ENCODE measurements at places on chromosomes 11 and 22.

GRCh38 chr11:116211147-116211546, 561.6 kb downstream of the BUD13 start:
- DNase-seq: no peak

- DNase-seq: no peak
Observed at GRCh38 chr22:36160499-36160942, at the start of gene APOL3. APOL3 (minus strand) TSS chr22:36160755; CDS start chr22:36149055, 11,700 bp downstream.

GRCh38 chr11:88103337-88104206, 71.7 kb downstream of the RAB38 start:
- DNase-seq: peak; percentile 69

GRCh38 chr11:15347969-15348734, 233.4 kb downstream of the INSC start:
- DNase-seq: no peak

GRCh38 chr11:84261707-84262106, 975.5 kb upstream of the CCDC90B start:
- DNase-seq: peak; percentile 41

DNA sequence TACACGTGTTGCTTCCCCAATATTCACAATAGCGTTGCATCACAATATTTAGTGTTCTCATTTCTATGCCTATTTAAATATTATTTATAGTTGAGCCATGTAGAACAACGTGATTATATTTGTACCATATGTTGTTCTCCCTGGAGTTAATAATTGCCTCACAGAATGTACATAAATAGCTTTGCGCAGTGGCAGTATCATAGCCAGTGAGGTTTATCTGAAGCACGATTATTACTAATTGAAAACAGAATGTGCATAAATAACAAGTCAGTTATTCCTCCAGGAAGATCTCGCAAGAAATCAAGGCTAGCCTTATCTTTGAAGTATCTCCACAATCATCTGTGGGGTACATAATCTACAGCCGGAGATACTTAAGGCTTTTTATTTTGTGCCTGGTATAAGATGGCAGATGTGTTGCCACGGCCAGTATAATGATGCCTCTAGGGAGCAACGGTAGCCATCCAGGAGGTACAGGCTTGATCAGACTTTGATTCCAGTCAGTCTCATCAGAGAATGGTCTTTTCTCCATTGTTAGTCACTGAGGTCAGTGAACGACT, 197.5 kb downstream of the MSANTD4 start:
- DNase-seq: no peak

- DNase-seq: no peak
Observed at GRCh38 chr22:45688600-45689080, 17.0 kb downstream of the ATXN10 start.

DNA sequence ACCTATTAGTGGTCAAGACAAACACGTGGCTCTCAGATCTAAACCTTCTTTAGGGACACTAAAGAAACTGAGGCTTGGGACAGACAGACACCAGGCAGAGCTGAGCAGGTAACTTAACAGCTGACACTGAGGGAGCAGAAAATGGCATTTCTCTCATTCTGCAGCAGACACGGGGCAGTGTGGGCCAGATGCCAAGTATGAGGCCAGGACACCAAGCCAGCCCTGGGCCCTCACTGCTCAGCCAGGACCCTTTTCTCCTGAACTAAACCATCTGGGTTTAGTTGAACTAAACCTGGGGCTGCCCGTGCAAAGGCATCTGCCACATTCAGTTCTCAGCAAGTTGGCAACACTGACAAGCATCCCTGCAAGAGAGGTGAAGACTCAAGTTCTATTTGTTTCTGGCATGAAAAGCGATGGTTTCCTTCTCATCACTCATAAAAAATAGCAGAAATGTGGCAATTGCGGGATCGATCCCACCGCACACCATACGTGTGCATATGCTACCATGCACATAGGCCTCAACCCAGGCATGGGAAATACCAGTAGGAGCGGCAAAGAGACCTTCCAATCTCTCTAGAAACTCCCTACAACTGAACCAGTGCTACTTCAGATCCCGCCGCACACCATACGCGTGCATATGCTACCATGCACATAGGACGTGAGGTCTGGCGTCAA, 100.1 kb upstream of the BID start:
- DNase-seq: no peak

DNA sequence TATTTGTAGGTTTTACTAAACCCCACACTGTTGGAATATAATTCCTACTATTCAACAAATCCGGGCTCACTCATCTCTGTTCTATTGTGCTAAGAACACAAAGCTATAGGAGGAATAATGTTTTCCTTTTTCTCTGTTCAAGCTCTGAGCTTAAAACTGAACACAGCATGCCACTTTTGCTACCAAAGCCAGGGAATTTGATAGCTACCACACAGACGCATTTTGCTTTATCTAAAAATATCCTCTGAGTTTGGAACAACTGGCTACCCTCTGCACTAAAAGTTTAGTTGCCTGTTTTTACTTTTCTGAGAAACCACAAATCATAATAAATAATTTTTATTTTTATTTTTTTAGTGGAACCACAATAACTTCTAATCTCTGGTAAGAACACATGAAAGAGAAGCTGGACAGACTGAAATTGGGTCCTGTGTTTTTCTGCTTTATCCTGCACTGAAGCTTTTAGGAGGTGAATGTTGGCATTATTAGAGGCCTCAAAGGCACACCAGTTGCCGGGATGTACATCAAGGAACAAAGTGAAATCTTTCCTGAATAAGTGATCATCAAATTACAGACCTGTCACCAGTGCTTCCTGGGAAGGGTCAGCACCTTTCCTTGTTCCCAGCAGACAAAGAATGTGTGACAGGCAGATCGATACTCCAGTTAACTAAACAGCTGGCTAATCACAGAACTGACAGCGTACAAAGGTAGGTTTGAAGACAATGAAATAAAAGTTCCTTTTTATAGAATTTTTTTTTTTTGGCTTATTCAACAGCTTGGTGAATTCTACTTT, 523.2 kb upstream of the TENM4 start:
- DNase-seq: no peak

- no peak for DNase-seq
Observed at GRCh38 chr11:3193373-3194015, 25.1 kb downstream of the MRGPRG start.

- no peak for DNase-seq
Observed at GRCh38 chr22:26442086-26442756, 13.2 kb downstream of the ASPHD2 start.

DNA sequence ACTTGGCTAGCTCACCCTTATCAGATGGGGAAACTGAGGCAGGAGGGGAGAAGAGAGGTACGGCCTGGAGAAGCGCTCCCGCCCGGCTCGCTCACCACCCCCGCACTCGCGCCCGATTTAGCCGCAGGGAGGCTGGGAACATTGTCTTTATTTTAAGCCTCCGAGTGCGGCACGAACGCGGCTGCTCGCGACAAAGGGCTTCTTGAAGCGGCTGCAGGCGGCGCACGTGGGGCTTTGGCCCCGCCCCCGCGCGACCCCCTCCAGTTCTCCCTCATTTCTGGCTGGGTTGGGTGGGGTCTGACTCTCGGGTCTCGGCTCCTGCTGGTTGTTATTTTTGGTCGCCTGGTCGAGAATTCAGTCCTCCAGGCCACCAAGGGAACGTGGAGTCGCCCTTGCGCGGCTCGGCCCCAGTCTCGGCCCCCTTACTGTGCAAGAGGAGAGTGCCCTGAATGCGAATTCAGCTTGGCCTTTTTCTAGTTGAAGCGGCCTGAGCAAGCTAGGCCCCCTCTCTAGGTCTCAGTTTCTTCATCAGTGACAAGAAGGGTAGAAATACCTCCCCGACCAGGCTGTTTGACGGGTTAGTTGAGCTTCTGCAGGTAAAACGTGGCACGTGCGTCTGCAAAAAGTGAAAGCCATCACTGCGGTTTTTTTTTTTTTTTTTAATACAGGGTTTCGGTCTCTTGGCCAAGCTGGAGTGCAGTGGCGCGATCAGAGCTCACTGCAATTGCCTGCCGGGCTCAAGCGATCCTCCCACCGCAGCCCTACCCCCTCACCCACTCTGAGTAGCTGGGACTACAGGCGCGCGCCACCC, 2.6 kb upstream of the CHRM1 start:
- no peak for DNase-seq

GRCh38 chr11:124886476-124886875, 11.2 kb downstream of the ROBO4 start:
- no peak for DNase-seq

Measured in NCI-H526 (cell line).